ENCODE measurements at places on chromosomes 2 and 18.

DNA sequence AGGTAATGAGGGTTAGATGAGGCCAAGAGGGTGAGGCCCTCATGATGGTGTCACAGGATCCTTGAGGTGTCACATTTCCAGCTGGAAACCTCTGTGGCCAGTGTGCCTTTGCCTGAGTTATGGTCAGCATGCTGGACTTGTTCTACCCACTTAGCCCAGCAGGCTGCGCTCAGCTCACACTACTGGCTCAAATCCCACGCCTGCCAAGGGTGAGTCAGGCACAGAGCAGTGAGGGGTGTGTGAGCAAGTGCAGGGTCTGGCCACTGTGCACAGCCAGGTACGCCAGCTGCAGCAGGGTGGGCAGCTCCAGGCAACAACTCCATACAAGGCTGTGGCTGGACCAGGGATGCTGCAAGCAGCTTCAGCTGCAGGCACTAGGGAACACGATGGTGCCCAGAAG lies 616.6 kb upstream of the FSHR start:
- DNase-seq = no peak

DNA sequence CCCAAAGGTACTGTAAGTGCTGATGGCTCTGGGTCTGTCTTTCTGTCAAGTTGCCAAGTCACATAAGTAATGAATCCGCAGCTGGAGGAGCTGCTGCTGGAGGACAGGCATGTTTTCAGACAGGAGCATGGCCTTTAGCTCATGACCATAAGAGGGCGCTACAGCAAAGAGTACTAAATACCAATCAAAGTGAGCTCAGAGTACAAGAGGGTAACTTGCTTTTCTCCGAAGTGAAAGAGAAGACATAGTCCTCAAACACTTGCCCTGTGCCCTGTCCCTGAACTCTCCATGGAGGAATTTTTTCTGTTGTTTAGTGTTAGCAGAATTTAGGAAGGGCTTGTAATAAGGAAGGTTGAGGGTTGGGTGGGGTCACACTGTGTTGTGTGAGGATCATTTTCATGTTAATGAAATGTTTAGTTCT lies 58.0 kb upstream of the EML6 start:
- no peak for DNase-seq

DNA sequence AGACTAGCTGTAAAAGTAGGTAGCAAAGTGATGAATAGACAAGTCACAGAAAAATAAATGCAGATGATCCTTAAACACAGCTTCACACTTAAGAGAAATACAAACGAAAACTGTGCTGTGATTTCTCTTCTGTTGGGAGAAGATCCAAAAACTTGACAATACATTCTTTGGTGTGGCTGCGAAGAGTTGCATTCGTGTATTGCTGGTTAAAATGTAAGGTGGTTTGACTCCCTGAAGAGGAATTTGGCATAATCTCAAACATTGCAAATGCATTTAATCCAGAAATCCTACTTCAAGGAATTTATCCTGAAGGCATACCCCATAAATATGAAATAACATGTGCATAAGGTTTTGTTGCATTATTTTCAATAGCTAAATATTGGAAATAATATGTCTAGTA lies 7.1 kb downstream of the CCNYL1 start:
- no peak for DNase-seq

DNA sequence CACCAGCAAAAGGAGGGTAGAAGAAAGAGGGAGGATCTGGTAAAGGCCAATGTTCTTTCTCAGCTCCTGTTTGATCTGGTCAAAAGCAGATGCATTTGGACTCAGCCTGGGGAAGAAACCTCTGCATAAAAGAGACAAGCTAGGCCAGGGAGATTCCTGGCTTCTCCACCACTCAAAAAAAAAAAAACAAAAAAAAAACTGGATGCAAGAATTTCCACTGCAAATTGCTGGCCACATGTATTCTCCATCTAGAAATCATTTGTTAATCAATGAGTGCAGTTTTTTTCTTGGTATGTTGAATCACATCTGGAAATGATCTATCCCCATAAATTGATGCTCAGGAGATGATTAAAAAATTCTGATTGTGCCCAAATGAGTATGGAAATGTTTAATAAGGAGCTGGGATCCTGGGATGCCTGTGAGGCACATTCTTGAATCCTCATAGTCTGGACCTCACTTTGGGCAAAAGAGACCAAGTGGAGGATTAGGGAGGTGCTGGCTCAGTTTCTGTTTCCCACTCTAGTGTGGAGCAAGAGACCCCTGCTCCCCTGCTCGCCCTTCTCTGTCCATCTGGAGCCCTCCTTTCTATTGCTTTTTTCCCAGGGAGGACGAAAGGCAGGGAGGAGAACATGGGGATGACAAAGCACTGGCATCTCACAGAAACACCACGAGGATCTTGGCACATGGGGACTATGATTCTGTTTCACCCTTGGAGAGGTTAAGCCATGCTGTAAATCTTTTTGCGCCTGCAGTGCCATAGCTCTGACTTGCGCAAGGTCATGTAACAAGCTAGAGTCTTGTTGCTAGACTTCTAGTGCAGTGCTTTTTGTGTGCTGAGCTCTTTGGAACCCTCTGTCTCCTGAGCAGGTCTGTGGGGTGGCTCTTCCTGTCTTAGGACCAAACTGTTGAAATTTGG lies 57.6 kb downstream of the APOB start:
- DNase-seq = no peak

DNA sequence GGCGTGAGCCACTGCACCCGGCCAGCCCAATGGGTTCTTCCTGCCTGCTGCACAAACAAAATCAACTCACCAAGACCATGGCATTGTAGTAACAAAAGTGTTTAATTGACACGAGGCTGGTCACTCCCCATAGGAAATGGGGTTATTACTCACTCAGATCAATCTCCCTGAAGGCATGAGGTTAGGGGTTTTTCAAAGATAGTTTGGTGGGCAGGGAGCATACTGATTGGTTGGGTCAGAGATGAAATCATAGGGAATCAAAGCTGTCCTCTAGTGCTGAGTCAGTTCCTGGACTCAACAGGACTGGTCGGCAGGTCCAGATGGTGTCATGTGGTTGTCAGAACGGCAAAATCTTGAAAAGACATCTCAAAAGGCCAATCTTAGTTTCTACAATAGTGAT lies 122.1 kb downstream of the TMEM17 start:
- DNase-seq = no peak

DNA sequence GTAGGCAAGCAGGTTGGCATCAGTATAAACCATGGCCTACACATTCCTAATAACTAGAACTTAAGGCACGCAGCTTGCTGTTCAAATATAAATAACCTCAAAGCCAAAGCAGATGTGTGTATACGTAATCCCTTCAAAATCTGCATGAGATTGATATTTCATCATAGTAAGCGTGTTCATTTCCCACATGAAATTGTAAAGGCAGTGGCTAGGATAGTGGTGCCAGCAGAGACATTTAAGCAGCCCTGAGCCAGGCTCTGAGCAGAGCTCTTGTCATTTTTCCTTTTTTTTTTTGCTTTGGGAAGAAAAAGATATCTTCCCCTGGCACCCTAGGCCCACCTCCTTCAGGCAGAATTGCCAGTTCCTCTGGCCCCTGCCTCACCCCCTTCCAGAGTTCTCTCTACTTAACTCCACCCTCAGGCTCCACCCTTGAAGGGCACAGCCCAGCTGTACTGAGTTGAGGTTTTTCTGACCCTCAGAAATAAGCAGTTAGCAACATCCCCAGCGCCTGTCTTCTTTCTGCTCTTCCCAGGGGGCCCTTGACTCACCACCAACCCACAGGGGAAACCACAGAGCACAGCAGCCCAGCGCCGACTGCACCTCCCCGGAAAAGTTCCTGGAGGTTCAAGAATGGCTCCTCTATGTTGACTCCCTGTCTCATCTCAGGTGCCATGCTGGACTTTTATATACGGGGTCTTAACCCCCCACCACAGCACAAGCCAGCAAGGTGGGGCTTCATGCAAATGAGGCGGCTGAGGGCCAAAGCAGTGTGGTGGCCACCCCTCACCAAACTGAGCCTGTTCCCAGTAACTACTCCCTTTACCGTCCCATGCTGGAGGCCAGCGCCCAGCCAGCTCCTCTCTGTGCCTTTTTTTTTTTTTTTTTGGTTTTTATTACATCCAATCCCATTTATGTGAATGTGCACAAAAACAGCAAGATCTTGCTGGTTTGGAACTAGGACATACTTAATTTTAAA lies 84.7 kb downstream of the EHD3 start:
- peak; percentile 60 for DNase-seq

GRCh38 chr2:14344355-14344754 lies 288.2 kb upstream of the LRATD1 start:
- no peak for DNase-seq

GRCh38 chr18:57855551-57855950 lies 52.4 kb upstream of the ATP8B1 start:
- no peak for DNase-seq
